ENCODE measurements at places on chromosomes 12 and 14.

- no peak for DNase-seq
Observed at GRCh38 chr12:8504351-8504750, 9.0 kb upstream of the CLEC4D start.

GRCh38 chr12:84572196-84572595, 340.4 kb downstream of the SLC6A15 start:
- DNase-seq, result no peak

DNA sequence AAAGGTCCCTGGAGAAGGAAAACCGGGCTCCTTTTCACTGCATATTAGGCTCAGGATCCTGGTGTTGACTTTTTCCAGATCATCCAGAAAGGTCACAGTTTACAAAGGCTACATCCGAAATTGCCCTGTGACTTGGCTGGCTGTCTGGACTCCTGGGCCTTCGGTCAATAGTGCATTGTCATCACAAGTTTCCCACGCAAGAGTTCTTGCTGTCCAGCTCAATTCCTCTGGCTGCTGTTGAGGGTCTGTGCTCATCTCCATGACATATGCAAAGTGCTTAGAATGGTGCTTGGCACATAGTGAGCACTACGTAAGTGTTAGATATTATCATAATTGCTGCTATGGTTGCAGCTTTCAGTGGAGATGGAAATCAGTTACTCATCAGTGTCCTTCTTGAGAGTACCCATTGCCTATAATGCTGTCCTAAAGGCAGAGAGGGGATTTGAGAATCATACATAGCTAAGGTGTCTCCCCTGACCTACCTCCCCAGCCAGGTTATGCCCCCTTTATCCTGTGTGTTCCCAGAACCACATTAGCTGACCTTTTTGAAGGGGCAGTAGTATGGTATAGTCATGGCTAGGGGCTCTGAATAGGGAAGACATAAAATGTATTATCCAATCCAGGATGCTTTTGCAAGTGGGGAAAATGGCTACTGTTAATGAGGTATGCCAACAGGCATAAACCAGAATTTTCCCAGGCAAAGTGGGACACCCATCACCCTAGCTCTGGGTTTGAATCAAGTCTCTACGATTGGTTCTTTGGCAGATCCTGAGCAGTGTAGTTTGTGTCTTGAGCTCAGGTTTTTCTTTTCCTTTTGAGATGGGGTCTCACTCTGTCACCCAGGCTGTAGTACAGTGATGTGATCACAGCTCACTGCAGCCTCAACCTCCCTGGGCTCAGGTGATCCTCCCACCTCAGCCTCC, 132.0 kb upstream of the CCND2 start:
- DNase-seq, result no peak

- DNase-seq, result no peak
Observed at GRCh38 chr12:109369831-109370230, 22.1 kb downstream of the MYO1H start.

DNA sequence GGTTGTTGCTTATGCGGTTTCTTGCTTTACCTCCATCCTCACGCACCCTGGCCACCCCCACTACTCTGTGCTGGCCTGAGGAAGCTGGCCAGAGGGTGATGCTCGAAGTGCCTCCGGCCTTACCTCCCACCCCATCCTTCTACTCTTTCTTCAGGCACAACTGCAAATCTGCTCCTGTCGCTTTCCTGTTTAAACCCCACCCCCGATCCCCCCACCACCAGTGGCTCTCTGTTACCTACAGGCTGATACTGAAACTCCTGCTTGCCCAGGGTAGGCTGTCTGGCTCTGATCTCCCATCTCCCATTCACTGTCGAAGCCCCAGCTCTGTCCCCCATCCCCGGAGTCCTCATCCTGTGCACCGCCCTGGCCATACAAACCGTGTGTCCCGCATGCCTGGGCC, 111.5 kb downstream of the PRMT8 start:
- no peak for DNase-seq

Data from esophagus squamous epithelium (tissue), 5 donors.